Fibroblast of skin of back (primary cell): ENCODE measurements at places on chromosomes 4 and X.

- no peak for DNase-seq
Measured at GRCh38 chr4:135966936-135967335, 1565.4 kb downstream of the PCDH18 start.

DNA sequence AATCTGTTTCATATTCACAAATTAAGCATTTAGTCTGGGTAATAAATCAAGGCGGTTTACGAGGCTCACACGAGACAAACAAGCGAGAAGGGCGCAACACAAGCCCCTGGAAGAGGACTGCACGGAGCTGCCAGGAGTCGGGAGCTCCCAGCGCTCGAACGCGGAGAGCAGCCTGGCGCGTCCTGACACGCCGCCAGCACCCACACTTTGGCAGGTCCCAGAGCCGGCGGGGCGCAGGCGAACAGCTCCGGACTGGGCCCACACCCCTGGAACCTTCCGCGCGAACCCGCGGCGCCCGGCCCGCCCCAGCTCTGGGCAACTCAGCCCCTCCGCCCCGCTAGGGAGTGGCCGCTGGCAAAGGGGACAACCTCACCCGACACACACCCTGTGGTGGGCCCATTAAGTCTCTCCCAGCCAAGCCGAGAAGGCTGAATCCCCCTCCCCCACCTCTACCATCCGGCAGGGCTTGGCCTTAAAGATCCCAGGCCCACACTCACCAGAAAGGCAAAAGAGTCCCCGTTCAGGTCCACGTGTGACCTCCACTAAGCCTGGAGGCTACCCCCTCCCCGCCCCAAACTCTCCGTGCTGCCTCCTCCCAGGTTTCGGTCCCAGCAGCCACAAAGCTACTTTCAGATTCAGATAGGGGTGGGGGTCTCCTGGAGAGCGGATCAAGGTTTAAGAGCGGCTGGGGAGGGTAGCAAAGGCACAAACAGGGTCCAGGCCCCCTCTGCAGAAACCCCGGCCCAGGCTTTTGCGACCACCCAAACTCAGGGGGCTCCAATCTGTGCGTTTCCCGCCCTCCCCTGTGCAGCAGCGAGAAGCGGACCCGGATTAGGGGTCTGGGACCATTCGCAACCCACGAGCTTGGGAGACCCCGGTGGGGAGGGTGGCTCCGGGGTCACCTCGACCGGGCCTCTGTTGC lies 47.5 kb upstream of the BCOR start:
- no peak for DNase-seq

DNA sequence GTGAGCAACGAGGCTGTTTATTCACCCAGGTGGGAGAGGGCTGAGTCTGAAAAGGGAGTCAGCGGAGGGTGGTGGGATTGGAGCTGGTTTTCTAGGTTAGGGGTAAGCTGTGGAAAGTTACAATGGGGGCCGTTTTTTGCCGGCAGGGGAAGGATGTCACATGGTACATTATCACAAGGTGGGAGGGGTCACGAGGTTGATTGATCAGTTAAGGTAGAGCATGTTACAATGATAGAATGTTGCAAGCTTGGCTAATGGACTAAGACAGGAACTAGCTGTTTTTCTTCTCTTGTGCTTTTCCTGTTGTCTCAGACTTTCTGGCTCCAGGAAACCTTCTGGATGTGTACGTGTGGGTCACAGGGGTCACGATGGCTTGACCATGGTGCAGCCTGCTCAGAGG lies 536.3 kb upstream of the HTR2C start:
- DNase-seq = no peak

- no peak for DNase-seq
Measured at GRCh38 chrX:126670258-126670657, 117.6 kb upstream of the DCAF12L1 start.

DNA sequence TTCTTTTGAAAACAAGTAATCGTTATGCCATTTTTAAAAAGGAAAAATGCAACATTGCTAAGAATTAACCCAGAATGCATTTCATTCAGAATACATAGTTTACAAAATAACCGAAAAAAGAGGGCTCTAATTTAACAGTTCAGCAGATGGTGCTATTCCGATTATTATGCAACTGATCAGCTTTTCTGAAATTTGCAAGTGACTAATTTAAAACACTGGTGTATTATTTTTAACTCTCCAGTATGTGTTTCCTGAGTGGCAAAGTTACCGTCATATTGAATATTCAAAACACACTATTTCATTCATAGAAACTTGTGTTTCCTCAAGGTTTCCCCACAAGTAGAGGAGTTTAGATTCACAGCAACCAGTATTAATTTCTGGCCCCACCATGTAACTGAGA lies 21.1 kb downstream of the ZBTB49 start:
- no peak for DNase-seq

GRCh38 chrX:110132450-110133114 lies 129.7 kb downstream of the TMEM164 start:
- peak; percentile 3 for DNase-seq

DNA sequence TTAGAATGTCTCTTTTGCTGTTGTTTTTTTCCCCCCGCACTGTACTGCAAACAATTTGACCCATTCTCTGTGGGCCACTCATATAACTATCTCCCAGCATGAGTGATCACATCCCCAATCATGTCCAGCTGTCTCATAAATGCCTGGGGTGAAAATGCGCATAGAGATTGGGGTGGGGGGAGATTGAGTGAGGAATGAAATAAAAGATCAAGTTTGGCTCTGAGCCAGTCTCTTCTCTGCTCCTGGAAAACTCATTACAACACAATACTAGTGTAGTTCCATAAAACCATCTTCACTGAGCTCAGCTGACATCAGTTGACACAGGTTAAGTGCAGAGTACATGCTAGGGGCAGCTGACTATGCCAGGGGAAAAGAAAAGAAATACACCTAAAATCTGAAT lies 96.9 kb downstream of the EGF start:
- no peak for DNase-seq

DNA sequence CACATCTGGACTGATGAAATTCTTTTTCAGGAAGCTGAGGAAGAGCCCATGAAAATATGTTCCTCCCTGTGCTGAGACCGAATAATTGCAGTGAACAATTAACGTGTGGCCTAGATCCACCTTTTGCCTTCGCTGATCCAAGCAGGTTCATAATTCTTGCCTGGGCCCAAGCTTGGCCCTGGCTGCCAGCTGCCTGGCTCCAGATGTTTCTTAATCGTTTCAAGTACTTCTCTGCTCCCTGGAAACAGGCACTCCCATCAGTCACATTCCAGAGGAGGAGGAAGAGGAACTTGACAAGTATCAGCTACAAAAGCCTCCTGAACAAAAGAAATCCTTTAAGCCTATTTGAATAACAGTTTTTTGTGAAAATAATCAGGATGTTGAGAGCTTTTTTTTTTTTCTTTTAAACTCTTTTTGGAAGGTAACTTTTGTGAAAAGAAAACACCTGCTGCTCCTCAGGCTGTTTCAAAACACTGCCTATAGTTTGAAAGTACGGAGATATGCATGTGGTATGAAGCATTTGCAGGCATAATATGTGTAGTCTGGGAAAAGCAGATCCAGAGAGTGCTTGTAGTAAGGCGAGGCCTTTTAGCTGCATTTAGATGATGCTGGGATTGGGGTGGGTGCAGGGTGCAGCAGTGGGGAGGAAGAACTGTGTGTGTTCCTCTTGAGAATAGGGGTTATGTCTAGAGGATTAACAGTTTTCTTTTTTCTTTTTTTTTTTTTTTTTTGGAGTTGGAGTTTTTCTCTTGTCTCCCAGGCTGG lies 154.4 kb downstream of the PTTG2 start:
- no peak for DNase-seq

GRCh38 chr4:2241410-2242353 lies at the start of the genes HAUS3 and POLN:
Gene HAUS3, minus strand, starts transcription at chr4:2242121. Its CDS starts 1,175 bp downstream, at chr4:2240946.
Gene POLN, minus strand, starts transcription at chr4:2242121. Its CDS starts 12,890 bp downstream, at chr4:2229231.
- DNase-seq = peak; percentile 96

DNA sequence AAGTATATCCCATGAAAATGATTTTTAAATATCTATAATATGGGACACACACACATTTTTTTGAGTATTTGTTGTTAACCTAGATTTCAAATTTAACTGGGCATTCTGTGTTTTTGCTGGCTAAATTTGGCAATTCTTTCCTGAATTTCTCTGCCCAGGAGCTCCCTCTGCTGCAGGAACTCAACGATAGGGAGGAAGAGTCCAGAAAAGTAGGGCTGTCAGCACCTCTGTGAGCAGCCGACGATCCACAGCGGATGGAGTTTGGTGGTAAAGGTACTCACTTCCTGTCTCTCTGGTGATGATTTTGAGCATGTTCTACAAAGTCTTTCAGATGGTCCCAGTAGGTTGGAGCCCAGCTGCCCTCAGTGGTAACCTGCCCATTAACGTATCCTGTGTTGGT lies 23.1 kb upstream of the TMEM184C start:
- no peak for DNase-seq

DNA sequence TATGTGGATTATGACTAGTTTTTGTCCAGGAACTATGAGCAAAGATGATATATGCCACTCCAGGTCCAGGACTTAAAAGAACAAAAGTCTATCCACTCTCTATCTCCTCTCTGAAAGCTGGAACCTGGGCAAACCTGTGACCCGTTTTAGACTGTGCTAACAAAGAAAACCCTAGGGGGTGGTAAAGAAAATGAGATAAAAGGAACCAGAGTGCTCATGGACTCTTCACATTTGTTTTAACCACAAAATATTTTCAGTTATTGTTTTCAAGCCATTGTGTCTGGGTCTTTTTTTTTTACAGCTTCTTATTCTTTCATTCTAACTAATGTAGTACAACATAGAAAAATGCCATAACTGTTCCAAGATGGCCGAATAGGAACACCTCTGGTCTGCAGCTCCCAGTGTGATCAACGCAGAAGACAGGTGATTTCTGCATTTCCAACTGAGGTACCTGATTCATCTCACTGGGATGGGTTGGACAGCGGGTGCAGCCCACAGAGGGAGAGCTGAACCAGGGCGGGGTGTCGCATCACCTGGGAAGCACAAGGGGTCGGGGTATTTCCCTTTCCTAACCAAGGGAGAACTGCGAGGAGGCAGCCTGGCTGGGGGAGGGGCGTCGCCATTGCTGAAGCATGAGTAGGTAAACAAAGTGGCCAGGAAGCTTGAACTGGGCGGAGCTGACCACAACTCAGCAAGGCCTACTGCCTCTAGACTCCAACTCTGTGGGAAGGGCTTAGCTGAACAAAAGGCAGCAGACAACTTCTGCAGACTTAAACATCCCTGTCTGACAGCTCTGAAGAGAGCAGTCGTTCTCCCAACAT lies 45.1 kb downstream of the CHM start:
- DNase-seq = peak; percentile 56
